ENCODE measurements at places on chromosomes 1 and 21. TPM values are rescaled to one million over a fixed set of nuclear protein-coding genes. Genes with fewer than 3 reads are reported as not detected.

- no peak overlapping the region for H3K4me3 ChIP-seq
- H3K36me3 ChIP-seq = no peaks in the 10 kb centered on the region
- peaks cover 6% of the 10 kb centered on the region for H3K4me1 ChIP-seq
- H3K27me3 ChIP-seq = no peaks in the 10 kb centered on the region
- no peak overlapping the region for H3K27ac ChIP-seq
- DNase-seq = no peak
Observed at GRCh38 chr1:39825432-39825941, 36.8 kb upstream of the BMP8B start.

- peaks cover 6% of the 10 kb centered on the region for H3K4me1 ChIP-seq
- H3K36me3 ChIP-seq = peaks cover 6% of the 10 kb centered on the region
- DNase-seq = no peak
Observed at GRCh38 chr1:24173638-24174575, 13.2 kb downstream of the IFNLR1 start.

DNA sequence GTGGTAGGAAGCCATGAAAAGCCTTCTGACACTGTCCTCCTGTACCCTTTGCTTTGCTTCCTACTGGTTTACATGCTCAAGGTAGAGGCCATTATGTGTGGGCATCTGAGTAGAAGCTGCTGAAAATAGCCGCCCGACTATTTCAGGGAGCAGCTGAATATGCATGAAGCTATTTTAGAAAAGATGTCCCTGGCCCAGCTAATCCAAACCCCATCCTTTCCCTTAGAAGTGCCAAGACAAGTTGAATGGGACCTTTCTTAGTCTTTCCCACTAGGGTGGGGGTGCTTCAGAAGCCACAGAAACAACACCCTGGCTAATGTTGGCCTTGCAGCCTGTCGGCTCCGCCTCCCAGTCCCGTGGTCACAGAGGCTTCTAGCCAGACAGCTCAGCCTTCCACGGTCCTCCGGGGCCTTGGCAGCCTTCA, 205.1 kb upstream of the EDN2 start:
- no peaks in the 10 kb centered on the region for H3K4me1 ChIP-seq
- H3K27me3 ChIP-seq = no peaks in the 10 kb centered on the region
- DNase-seq = no peak
- no peak overlapping the region for H3K27ac ChIP-seq

DNA sequence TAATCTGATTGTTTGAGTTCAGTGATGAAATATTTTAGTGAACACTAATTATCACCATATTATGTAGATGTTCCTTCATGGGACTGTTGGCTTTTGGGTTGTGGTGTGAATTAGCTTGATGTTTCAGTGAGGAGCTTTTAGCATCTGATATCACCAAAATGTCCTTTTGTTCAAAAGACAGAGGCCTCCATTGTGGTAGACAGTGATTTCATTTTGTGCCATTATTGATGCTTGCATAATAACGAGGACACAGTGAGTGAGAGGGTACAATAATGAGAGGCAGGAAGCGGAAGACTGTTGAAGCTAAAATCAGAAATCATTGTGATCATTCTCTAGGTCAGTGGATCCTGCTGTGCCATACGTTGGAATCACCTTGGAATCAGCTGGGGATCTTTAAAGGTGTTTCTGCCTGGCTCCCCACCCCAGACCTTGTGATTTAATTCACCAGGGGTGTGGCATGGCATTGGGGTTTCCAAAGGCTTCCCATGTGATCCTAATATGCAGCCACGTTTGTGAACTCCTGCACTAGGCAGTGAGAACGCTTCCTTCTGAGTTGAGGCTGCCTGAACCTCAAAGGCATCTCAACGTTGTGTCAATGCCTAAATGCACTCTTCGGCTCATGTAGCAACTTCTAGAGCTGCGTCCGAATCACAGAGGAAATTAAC, 82.1 kb upstream of the KIF1B start:
- H3K4me3 ChIP-seq = no peak overlapping the region
- H3K36me3 ChIP-seq = peaks cover 38% of the 10 kb centered on the region
- no peaks in the 10 kb centered on the region for H3K4me1 ChIP-seq
- DNase-seq = no peak

- H3K4me3 ChIP-seq = peak overlapping the region; percentile 11
- H3K27me3 ChIP-seq = peaks cover 36% of the 10 kb centered on the region
- peak overlapping the region; percentile 9 for H3K27ac ChIP-seq
- H3K36me3 ChIP-seq = no peaks in the 10 kb centered on the region
- DNase-seq = no peak
Observed at GRCh38 chr1:157112186-157112867, 12.7 kb upstream of the ETV3L start.

- no peaks in the 10 kb centered on the region for H3K4me1 ChIP-seq
- no peak overlapping the region for H3K4me3 ChIP-seq
- no peak for DNase-seq
- H3K27me3 ChIP-seq = no peaks in the 10 kb centered on the region
- H3K36me3 ChIP-seq = no peaks in the 10 kb centered on the region
Observed at GRCh38 chr21:35011681-35012080, 37.4 kb downstream of the RUNX1 start.

DNA sequence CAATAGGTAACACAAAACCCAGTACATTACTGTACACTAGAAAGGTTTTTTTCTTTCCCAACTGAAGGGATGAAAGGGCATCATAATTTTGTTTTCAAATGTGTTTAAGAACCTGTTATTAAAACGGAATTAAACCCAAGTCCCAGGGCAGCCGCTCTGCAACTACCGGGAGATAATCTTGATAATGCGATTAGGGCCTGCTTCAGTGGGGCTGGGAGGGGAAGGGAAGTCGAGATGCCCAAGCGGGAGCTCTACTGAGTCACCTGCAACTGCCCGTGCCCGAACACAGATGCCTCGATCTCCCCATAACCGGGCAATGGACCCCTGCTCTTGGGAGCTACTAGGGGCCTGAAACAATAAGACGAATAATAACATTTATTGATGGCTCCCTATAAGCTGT, 61.4 kb downstream of the KAZN start:
- H3K27ac ChIP-seq = no peak overlapping the region
- H3K27me3 ChIP-seq = no peaks in the 10 kb centered on the region
- DNase-seq = no peak
- no peak overlapping the region for H3K4me3 ChIP-seq
- H3K4me1 ChIP-seq = peaks cover 24% of the 10 kb centered on the region

IL20 gene
- not detected for total RNA-seq

EIF3I gene
- total RNA-seq = 241 TPM

SYCP1 gene
- 0.34 TPM for total RNA-seq

EXOSC10 gene
- total RNA-seq = 73.0 TPM

C1orf87 gene
- total RNA-seq = 0.16 TPM
